ENCODE measurements at places on chromosomes 6 and 20. TPM values are rescaled to one million over a fixed set of nuclear protein-coding genes. Genes with fewer than 3 reads are reported as not detected.

GRCh38 chr6:98848539-98849242, 14.3 kb downstream of the POU3F2 start:
- H3K27ac ChIP-seq, result no peak overlapping the region
- H3K4me3 ChIP-seq, result no peak overlapping the region
- DNase-seq, result no peak
- no peaks in the 10 kb centered on the region for H3K4me1 ChIP-seq
- peaks cover 33% of the 10 kb centered on the region for H3K27me3 ChIP-seq

- peaks cover 12% of the 10 kb centered on the region for H3K4me1 ChIP-seq
- H3K27me3 ChIP-seq, result no peaks in the 10 kb centered on the region
- no peaks in the 10 kb centered on the region for H3K36me3 ChIP-seq
- H3K27ac ChIP-seq, result no peak overlapping the region
These were observed 5.8 kb upstream of the SIM1 start for GRCh38 chr6:100470422-100471120.

DNA sequence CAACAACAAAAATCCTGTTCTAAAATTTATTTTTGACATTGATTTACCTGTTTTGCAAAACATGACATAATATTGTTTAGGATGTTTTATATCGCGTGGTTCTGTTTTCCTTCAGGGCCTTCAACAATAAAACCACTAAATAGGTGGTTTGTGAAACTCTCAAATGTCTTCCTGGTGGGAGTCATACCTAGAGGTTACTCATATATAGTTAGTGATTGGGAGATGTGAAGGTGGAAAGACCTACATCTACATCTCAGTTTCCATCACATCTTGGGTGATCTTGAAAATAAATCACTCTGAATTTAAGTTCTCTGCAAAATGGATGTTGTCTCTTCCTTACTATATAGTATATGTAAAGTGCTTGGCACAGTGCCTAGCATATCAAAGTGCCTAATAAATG, 22.9 kb downstream of the C6orf62 start:
- no peak overlapping the region for H3K4me3 ChIP-seq
- H3K27me3 ChIP-seq, result no peaks in the 10 kb centered on the region
- H3K27ac ChIP-seq, result no peak overlapping the region
- DNase-seq, result no peak
- no peaks in the 10 kb centered on the region for H3K36me3 ChIP-seq
- H3K4me1 ChIP-seq, result 0 out of 2 replicates have a peak, but pooled peaks cover 11% of the 10 kb centered on the region

DNA sequence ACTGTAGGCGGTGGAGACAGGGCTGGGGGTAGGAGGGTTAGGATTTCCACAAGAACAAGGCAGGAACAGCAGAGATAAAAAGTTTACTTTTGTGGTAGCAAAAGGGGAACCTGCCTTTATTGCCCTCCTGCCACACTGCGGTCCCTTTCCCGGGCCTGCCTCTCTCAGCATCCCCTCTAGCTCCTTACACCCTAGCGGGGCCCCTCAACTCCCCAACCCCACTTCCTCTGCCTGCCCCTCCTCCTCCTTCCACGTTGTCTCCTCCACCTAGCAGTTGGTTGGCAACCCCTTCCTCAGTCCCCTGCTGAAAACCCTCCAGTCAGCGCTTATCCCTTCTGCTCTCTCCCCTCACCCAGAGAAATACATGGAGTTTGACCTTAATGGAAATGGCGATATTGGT, 714 bp downstream of the AIF1 start:
- H3K4me1 ChIP-seq, result no peaks in the 10 kb centered on the region
- H3K4me3 ChIP-seq, result no peak overlapping the region
- no peaks in the 10 kb centered on the region for H3K27me3 ChIP-seq
- DNase-seq, result no peak
- no peak overlapping the region for H3K27ac ChIP-seq

DNA sequence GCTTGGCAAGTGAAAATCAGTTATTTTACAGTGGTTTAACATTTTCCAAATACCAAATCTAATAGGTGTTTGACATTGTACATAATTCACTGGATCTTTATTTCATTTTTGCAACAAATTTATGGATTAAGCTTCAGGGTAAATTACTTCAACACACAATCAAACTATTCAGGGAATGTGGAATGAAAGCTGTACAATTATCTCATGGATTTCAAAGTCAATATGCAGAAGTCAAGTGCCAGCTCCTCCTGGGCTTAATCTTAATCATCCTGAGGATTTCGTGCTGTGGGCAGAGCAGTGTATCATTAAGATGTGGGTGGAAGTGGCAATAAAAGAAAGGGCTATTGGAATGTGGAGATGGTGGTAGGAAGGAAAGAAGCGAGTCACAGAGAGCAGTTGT, 548.8 kb downstream of the COL12A1 start:
- H3K36me3 ChIP-seq, result no peaks in the 10 kb centered on the region
- DNase-seq, result peak; percentile 77
- H3K4me3 ChIP-seq, result no peak overlapping the region
- H3K4me1 ChIP-seq, result peaks cover 54% of the 10 kb centered on the region

GRCh38 chr6:32484614-32484998, 44.9 kb downstream of the HLA-DRA start:
- DNase-seq, result no peak
- no peak overlapping the region for H3K27ac ChIP-seq
- H3K4me1 ChIP-seq, result no peaks in the 10 kb centered on the region
- peaks cover 7% of the 10 kb centered on the region for H3K27me3 ChIP-seq
- H3K4me3 ChIP-seq, result no peak overlapping the region

- peak; percentile 11 for DNase-seq
- H3K36me3 ChIP-seq, result no peaks in the 10 kb centered on the region
- no peak overlapping the region for H3K27ac ChIP-seq
- no peaks in the 10 kb centered on the region for H3K27me3 ChIP-seq
- H3K4me3 ChIP-seq, result no peak overlapping the region
These were observed 105.0 kb upstream of the QKI start for GRCh38 chr6:163309491-163310026.

GRCh38 chr20:45353746-45354145, 5.5 kb upstream of the SDC4 start:
- H3K36me3 ChIP-seq, result no peaks in the 10 kb centered on the region
- DNase-seq, result no peak
- no peak overlapping the region for H3K4me3 ChIP-seq
- no peaks in the 10 kb centered on the region for H3K27me3 ChIP-seq

DNA sequence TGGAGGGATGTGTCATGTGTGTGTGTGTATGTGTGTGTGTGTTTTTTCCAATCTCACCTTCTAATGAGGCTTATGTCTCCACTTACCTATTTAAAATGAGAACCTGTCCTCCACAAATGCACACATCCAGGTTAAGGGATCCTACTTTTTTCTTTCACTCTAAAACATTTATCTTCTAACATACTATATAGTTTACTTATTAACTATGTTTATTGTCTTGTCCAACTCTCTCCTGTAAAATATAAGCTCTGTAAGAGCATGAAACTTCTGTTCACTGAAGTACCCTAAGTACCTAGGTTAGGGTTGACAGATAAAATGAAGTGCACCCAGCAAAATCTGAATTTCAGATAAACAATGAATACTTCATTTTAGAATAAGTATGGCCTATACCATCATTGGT, 29.2 kb upstream of the RBM24 start:
- no peak overlapping the region for H3K4me3 ChIP-seq
- DNase-seq, result no peak
- H3K27ac ChIP-seq, result no peak overlapping the region
- no peaks in the 10 kb centered on the region for H3K27me3 ChIP-seq
- H3K4me1 ChIP-seq, result no peaks in the 10 kb centered on the region
- no peaks in the 10 kb centered on the region for H3K36me3 ChIP-seq

DNA sequence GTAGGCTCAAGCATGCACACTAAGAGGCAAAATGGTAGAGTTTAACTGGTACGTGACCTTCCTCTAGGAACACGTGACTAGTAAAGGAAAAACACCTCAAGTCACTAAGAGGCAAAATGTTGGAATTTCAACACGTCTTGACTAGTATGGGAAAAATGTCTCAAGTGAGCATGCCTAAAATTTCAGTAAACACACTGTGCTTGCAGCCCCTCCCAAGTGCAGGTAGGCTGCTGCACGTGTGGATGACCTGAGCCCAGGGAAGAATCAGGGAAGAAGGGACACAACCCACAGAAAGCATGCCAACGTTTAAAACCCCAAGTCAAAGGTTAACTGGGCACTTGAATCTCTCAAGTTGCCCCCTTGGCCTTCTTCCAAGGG, 162.2 kb downstream of the TENT5A start:
- H3K27ac ChIP-seq, result no peak overlapping the region
- H3K36me3 ChIP-seq, result no peaks in the 10 kb centered on the region
- H3K4me3 ChIP-seq, result no peak overlapping the region
- H3K27me3 ChIP-seq, result no peaks in the 10 kb centered on the region

DNA sequence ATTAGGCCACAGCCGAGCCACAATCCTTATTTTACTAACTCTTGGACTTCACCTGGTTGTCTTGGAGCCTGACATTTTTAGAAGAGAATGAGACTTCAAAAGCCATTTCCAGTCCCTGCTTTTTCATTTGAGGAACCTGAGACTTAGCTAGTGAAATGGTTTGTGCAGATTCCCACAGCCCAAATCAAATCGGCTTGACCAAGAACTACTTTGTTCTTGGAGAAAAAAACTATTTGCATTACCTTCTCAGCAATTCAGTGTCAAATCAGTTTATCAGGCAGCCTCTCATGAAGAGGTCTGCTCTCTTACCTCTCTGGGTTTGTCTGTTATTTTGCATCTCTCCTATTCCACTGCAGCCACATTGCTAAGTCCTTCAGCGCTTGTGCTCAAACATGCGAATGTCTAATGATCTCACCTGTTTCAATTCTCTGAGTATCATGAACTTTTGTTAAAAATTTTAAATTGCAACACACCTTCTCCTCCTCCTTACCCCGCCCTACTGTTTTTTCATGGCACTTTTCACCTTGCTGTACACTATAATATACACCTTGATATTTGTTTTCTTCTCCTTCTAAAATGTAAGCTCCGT, 573 bp upstream of the IFNGR1 start:
- H3K27me3 ChIP-seq, result no peaks in the 10 kb centered on the region
- H3K4me1 ChIP-seq, result peaks cover 35% of the 10 kb centered on the region
- H3K4me3 ChIP-seq, result peak overlapping the region; percentile 85
- DNase-seq, result no peak

- H3K27ac ChIP-seq, result no peak overlapping the region
- H3K27me3 ChIP-seq, result no peaks in the 10 kb centered on the region
- no peaks in the 10 kb centered on the region for H3K36me3 ChIP-seq
- no peak overlapping the region for H3K4me3 ChIP-seq
- DNase-seq, result no peak
These were observed 53.6 kb downstream of the KAT14 start for GRCh38 chr20:18191306-18191705.

DNA sequence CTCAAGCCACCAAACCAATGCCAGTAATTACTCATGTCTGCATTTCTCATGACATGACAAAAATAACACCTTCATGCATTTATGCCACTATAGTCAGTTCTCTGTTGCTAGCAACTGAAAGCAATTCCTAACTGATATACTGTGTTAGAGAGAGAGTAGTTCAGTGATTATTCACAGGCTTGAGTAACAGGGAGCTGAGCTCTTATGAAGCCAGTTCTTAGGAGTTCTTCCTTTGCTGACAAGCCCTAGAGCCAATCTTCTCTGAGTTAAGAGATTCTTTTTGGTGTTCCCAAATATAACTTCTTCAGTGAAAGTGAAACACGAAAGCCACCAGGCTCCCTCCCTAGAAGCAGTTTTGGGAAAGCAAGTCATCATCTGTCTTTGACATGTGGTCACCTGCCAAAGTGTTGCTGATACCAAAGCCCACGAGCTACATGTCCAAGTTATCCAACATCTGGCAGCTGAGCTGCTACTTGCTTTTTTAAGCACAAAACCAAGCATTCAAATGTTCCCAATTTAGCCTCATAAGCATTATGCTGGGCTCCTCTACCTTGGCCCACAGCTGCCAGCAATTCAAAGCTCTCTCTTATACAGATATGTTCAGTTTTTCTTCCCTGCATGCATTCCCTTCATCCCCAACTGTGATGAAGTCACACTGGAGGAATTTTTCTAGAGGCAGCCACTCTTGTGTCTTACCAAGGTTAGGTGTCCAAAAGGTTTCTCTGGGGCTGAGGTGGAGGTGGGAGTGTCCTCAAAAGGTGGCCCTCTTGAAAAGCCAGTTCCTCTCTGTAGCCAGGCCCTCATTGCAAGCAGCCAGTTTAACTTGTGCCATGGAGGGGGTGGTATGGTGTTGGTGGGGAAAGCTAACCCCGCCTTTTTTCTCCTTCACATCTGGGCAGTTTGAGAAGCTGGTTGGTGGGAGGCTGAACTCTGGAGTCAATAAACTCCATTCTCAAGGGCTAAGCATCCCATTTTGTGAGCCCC, 92.7 kb upstream of the ARMC2 start:
- H3K4me1 ChIP-seq, result peaks cover 11% of the 10 kb centered on the region
- no peak overlapping the region for H3K4me3 ChIP-seq
- peak overlapping the region; percentile 43 for H3K27ac ChIP-seq
- H3K36me3 ChIP-seq, result no peaks in the 10 kb centered on the region
- peak; percentile 79 for DNase-seq

DNA sequence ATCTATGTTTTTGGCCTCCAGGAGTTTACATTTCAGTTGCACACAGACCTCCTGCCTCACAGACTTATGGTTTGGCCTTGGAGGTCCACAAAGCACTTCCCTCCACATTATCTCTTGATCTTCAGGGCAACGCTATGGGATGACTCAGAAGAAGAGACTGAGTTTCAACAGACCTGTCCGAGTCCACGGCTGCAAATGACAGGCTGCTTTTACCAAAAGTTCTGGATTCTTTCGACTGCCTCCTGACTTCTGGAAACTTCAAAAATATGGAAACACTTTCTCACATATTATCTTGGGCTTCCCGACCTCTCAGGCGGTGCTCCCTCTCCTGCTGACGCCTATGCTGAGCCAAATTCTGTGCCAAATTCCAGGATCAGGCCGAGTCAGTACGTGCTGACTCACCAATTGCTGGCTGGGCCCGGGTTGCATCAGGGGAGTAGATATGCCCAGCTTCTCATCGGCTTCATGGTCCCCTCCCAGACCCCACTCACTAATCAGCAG, 190.2 kb downstream of the BMP7 start:
- H3K27ac ChIP-seq, result peak overlapping the region; percentile 75
- H3K4me1 ChIP-seq, result peaks cover 19% of the 10 kb centered on the region

DNA sequence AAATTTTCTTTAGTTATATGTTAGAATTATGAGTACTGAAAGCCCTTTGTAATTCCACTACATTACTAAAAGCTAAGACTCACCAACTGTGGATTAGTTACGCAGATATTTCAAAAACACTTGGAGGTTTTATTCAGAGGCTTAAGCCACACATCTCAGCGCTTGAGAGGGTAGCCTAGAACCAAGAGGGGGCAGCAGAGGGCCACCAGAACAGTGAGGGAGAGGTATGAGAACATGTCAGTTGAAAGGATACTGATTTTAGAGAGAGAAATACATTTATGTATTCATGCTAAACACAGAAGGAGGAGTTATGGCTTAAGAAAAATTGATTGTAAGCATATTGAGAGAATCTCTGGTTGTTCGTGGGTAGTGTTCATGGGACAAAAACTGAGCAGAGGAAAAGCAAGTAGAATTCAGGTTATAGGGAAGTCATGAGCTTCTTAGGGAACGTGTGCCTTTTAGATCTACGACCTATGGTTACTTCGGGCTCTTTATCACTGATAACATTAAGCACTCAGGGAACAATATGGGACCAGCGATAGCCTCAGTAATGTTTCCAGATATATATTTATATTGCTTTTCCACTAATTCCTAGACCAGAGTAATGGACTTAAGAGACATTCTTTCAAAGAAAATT, 20.4 kb upstream of the SERINC1 start:
- peak; percentile 81 for DNase-seq
- no peaks in the 10 kb centered on the region for H3K4me1 ChIP-seq
- no peaks in the 10 kb centered on the region for H3K36me3 ChIP-seq
- H3K27ac ChIP-seq, result no peak overlapping the region

- DNase-seq, result peak; percentile 55
- H3K4me3 ChIP-seq, result no peak overlapping the region
- H3K4me1 ChIP-seq, result peaks cover 53% of the 10 kb centered on the region
- no peaks in the 10 kb centered on the region for H3K36me3 ChIP-seq
These were observed 106.2 kb downstream of the UBE3D start for GRCh38 chr6:82959385-82959941.

MOXD1 gene
- 528 TPM for total RNA-seq

RSPO3 gene
- 0.13 TPM for total RNA-seq

WFDC12 gene
- total RNA-seq, result not detected

Data from GM23248 (cell line).